ENCODE measurements at places on chromosomes 1 and 21. TPM values are rescaled to one million over a fixed set of nuclear protein-coding genes. Genes with fewer than 3 reads are reported as not detected.

DNA sequence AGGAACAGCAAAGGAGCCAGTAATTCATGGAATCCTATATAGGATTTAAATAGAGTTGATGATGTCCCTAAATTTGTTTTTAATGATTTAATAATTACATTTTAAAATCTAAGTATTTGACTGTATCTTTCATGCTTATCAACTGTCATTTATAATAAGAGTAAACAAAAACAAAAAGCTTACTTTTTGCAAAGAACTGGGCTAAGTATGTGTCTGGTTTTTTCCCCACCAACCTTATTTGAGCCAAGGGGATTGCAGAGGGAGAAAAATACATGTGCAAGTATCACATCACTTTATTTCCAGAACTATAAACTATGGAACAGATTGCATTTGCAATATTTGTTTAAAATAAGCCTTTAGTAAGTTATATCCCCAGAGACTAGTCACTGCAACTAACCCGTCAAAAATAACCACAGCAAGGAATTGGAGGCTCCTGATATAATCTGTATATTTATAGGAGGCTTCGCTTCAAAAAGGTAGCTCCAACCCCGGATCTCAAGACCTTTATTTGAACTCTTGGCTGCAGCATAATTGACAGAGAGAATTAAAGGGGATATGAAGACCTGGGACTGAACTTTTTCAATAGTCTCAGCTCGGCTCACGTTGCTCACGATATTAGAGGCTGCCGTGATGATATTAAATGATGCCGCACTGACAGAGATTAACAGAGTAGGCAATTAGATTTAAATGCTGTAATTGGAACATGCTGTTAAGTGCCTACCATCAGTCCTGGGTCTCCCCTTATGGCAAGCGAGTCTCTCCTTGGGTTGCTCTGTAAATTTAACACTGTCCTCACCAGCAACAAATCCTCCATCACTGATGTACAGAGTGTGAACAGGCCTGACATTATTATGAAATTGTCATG is 329.1 kb upstream of the NFIA start:
- no peaks in the 10 kb centered on the region for H3K27me3 ChIP-seq
- H3K4me3 ChIP-seq: no peak overlapping the region
- H3K4me1 ChIP-seq: no peaks in the 10 kb centered on the region
- H3K27ac ChIP-seq: no peak overlapping the region
- DNase-seq: no peak
- no peaks in the 10 kb centered on the region for H3K36me3 ChIP-seq

DNA sequence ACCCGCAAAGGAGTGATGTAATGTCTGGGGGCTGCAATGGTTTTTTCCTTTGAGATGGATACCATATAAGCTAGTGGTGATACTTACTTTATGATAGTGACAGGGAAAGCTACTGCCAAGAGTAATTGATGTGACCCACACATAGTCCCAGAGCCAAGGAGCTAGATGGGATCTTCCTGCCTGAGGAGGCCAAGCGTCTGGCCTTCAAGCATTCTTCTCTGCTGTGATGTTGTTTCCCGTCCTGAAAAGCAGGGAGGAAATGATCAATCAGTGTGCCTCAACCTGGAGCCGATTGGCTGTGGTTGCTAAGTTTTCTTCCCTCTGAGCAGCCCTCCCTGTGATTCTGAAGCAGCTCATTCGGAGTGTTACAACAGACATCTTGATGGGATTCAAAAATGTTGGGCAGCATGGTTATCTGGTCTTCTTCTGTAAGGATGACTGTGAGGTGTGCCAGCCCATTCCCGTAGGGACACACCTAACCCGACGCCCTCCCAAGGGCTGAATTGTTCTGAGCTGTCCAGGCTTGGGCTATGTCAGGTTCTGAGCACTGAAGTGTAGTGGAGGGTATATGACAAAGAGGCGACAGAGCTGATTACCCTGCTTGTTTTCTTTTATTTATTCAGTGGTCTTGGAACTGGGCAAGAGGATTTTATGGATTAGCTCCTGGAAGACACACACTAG is 56.7 kb downstream of the UCK2 start:
- peaks cover 69% of the 10 kb centered on the region for H3K4me1 ChIP-seq
- H3K36me3 ChIP-seq: no peaks in the 10 kb centered on the region
- H3K4me3 ChIP-seq: no peak overlapping the region
- H3K27me3 ChIP-seq: no peaks in the 10 kb centered on the region

DNA sequence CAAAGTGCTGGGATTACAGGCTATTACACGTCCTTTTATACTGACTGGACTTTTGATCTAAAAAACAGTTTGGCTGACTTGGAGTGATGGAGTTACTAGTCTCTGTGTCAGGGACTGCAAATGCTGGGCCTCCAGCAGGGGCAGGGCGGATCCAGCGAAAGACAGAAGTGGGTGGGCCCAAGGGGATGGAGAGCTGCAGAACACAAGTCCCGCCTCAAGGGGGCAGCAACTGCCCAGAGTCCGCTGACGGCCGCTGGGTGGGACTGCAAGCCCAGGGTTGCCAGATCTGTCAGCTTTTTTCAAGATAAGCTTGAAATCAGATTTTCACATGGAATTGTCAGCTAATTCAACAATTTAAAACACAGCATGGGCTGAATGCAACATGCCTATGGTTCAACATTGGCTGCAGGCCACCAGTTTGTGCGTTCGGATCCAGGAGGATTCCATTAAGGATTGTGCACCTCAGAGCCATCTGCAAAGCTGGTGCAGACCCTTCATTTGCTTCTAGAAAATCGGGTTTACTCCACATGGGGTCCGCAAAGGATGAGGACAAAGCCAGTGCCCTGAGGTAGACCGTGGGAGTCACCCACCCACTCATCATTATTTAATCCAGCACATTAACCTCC is 10.7 kb downstream of the STMN1 start:
- no peaks in the 10 kb centered on the region for H3K36me3 ChIP-seq
- peak overlapping the region; percentile 43 for H3K27ac ChIP-seq
- DNase-seq: peak; percentile 55

DNA sequence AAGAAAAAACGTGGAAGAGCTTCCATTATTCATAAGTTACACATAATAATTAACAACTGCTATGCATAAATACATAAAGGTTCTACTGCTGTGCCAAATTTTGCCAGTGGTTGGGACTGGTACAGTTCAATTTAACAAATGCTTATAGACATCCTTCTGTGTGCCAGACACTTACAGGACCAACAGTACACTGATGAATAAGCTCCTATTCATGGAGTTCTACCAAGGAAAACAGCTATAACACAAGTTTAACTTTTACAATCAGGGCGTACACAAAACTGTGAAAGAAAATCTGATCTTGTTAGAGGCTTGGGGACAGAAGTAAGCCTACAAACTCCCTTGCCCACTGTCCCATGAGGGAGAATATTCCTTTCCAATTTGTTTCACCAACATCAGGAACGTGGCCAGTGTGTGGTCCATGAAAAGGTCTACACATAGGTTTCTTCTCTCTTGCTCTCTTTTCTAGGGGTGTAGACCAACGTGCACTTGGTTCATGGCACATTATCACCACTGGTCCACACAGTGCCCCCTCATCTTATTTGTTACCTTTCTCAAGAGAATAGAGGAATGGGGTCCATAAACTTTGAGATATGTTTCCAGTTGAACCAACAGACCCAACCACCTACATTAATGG is 10.1 kb downstream of the NRIP1 start:
- H3K27ac ChIP-seq: no peak overlapping the region
- H3K4me3 ChIP-seq: no peak overlapping the region
- DNase-seq: no peak
- no peaks in the 10 kb centered on the region for H3K36me3 ChIP-seq
- H3K27me3 ChIP-seq: no peaks in the 10 kb centered on the region
- H3K4me1 ChIP-seq: peaks cover 48% of the 10 kb centered on the region

- no peaks in the 10 kb centered on the region for H3K27me3 ChIP-seq
- H3K4me1 ChIP-seq: peaks cover 24% of the 10 kb centered on the region
- H3K36me3 ChIP-seq: no peaks in the 10 kb centered on the region
- H3K4me3 ChIP-seq: no peak overlapping the region
Observed at GRCh38 chr1:1847890-1848289, 43.0 kb downstream of the GNB1 start.

DNA sequence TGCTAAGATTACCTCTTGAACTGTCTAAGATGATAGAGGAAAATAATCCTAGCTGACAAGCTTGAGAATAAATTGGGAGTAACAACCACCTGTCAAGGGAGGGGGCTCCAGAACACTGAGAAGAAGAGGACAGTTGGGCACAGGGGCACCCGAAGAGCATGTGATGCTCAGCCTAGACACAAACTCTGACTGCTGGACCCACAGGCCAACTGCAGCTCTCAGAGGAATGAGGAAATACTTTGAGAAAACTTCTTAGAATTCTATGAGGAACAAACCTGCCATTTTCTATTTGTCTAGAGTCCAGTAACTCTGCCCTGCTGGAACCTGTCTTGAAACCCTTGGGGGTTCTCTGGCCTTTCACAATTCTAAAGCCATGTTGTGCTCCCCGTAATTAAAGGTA is 124.1 kb upstream of the KCNK2 start:
- DNase-seq: no peak
- no peaks in the 10 kb centered on the region for H3K4me1 ChIP-seq
- no peaks in the 10 kb centered on the region for H3K27me3 ChIP-seq
- H3K27ac ChIP-seq: no peak overlapping the region
- H3K36me3 ChIP-seq: no peaks in the 10 kb centered on the region
- H3K4me3 ChIP-seq: no peak overlapping the region

GRCh38 chr1:84493747-84494146 is 12.4 kb upstream of the SPATA1 start:
- H3K36me3 ChIP-seq: peaks cover 11% of the 10 kb centered on the region
- H3K4me3 ChIP-seq: no peak overlapping the region
- H3K27ac ChIP-seq: no peak overlapping the region
- DNase-seq: no peak

GRCh38 chr1:161137881-161138280 is 5.4 kb upstream of the DEDD start:
- no peak overlapping the region for H3K27ac ChIP-seq
- peaks cover 10% of the 10 kb centered on the region for H3K4me1 ChIP-seq
- no peak for DNase-seq
- H3K4me3 ChIP-seq: no peak overlapping the region
- H3K27me3 ChIP-seq: no peaks in the 10 kb centered on the region

DNA sequence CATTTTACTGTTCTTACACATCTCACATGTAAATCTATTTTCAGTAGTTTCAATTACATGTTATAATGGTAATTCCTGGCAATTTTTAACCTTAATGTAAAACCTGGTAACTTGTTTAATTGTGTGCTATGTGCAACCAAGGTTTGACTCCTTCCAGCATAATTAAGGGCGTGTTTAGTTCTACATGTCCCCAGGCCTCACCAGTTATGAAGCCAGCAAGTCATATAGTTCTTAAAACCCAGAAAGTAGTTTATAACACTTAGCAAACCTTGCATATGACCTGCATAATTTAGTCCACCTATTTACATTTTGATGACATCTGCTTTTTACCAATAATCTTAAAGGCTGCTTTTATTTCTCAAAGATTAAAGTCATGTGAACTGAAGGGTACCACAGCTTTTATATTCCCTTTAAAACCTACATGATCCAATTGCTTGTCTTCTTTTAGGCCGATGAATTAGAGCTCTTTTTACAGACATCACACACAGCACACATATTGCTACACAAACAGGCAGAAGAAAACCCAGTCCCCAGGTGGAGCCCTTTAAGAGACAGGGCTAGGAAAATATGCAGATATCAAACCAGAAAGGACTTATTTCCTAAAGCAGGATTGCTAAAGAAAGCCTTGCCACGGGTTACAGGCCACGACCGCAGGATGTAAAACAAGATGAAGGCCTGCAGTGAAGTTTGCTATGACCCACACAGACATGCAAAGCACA is 23.2 kb upstream of the SYCP1 start:
- no peak overlapping the region for H3K4me3 ChIP-seq
- H3K4me1 ChIP-seq: no peaks in the 10 kb centered on the region
- no peaks in the 10 kb centered on the region for H3K36me3 ChIP-seq

DNA sequence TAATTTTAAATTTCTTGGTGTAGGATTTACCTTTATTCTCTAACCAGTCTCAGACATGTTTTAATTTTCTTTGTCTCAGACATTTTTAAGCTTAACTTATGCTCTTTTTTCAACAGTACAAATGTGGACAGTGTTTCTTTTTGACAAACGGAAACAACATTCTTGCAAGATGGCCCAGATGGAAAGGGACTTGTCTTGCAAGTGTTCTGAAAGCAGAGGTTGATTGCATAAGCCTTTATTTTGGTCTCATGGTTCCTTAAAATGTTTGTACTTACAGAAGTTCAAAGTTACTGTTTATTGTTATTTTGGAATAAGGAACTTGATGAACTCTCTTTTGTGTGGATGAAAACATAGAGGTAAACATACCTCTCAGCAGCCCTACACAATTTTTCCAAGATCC is 22.9 kb downstream of the SMAP2 start:
- H3K36me3 ChIP-seq: no peaks in the 10 kb centered on the region
- no peak for DNase-seq
- no peaks in the 10 kb centered on the region for H3K27me3 ChIP-seq
- no peak overlapping the region for H3K4me3 ChIP-seq
- H3K4me1 ChIP-seq: peaks cover 44% of the 10 kb centered on the region

DNA sequence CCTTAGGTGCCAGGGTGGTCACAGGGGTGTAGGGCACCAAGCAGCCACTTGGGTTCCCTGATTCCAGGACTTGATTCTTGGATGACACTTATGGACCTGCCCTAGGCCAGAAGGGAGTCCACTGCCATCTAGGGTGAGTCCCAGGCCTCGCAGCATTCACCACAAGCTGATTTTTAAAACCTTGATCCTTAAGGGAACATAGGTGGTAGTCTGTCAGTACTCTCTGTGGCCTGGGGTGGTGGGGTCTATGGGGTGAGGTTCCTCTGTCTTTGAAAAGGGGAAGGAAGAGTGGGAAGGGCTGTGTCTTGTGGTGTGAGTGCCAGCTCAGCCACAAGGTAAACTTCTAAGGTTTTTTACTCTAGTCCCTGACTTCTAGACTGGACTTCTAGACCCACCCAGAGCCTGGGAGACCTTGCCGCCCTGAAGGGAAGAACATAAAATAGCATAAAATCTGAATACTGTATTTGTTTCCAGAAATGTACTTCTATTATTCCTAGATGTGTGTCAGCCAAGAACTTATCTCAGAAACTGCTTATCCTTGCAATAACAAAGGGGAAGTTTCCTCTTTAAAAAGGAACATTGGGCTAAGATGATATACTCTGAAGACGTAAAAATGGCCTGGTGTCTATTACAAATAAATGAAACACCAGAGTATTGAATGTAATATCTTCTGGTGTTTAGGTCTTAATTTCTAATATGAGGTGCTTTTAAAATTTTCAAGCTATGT is 757.3 kb downstream of the LTN1 start:
- H3K27me3 ChIP-seq: no peaks in the 10 kb centered on the region
- no peaks in the 10 kb centered on the region for H3K36me3 ChIP-seq
- H3K4me1 ChIP-seq: peaks cover 21% of the 10 kb centered on the region
- no peak overlapping the region for H3K27ac ChIP-seq

- H3K4me3 ChIP-seq: no peak overlapping the region
- no peak overlapping the region for H3K27ac ChIP-seq
Observed at GRCh38 chr1:64131155-64131554, 72.3 kb upstream of the UBE2U start.

The FOXE3 gene
- not detected for total RNA-seq

The TFF2 gene
- 1.7 TPM for total RNA-seq

The LCE3D gene
- 19.2 TPM for total RNA-seq

The SYT14 gene
- not detected for total RNA-seq

The PRKAB2 gene
- total RNA-seq: 14.7 TPM

All from esophagus squamous epithelium (tissue), 5 donors.